ENCODE measurements at places on chromosomes 3 and 15.

DNA sequence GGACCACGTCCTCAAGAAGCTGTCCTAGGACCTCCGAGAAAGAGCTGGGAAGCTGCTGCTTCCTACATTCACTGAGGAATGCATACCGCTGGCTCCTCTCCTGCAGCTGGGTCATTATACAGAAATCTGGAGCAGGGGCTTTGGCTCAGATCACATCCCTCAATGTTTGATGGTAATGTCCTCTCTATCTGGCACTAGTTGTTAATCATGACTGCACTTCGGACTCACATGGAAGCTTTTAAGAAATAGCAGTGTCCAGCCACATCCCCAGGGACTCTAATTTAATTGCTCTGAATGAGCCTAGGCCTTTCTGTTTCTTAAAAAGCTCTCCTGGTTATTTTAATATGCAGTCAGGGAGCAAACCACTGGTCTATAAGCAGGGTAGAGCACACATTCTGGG lies 25.7 kb upstream of the MYRIP start:
- no peak for DNase-seq

DNA sequence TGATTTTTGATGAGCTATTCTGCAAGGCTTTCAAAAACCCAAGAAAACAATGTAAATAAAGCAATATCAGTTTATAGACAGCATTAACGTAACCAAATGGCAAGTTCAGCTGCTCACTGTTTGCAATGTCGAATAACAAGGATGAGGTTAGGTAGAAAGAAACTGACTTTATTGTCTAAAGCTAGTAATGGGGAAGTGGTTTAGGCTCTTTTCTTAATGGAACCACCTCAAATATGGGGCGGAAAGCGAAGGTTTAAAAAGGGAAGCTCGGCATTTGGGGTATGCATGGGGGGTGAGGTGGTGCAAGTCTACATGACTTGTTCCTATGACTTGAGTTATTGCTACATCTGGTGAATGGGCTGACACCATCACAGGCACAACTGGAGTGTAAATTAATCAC lies 1060.2 kb downstream of the NSUN3 start:
- no peak for DNase-seq

DNA sequence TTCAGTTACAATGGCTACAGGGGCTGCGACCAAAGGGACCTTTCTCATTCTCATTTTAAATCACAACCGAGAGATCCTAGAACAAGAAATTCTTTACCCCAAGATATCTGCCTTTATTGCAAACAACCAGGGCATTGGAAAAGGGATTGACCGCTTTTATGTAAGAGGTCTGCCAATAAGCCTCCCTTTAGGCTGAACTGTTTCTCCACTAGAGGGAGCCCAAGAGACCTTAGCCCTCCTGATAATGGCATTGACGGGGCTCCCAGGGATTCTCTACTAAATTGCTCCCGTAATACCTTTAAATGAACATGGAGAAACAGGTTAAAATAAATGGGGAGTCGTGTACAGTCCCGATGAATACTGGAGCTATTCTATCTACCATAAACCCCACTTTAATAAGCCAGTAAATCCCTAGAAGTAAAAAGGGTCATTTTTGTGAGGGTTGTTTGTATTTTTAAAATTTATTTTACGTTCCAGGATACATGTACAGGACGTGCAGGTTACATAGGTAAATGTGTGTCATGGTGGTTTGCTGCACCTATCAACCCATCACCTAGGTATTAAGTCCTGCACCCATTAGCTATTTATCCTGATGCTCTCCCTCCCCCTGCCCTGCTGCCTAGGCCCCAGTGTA lies 7.5 kb upstream of the IGSF10 start:
- peak; percentile 62 for DNase-seq

GRCh38 chr3:102225407-102226132 lies 209.2 kb upstream of the ZPLD1 start:
- peak; percentile 71 for DNase-seq

DNA sequence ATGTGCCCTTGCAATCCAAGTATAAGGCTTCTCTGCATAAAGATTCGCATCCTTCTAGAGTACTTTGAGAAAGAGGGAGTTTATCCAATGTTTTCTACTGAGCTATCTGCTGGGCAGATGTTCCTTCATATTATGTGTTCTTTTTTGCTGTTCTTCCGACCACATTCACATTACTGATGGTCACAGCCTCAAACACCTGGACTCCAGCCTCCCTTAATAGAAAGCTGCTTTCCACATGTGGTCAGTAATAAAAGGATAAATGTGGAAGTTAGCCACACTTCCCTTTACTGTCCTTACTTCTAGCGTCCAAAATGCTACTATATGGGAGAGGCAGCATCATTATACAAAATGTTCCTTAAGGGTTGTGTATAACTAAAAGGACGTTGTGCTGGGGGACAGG lies 116.9 kb downstream of the CD47 start:
- no peak for DNase-seq

- DNase-seq: no peak
These were observed 45.3 kb downstream of the PLS1 start for GRCh38 chr3:142641504-142641903.

GRCh38 chr3:115226844-115227445 lies 79.9 kb upstream of the ZBTB20 start:
- no peak for DNase-seq

GRCh38 chr3:154285221-154285620 lies 39.1 kb downstream of the DHX36 start:
- no peak for DNase-seq

DNA sequence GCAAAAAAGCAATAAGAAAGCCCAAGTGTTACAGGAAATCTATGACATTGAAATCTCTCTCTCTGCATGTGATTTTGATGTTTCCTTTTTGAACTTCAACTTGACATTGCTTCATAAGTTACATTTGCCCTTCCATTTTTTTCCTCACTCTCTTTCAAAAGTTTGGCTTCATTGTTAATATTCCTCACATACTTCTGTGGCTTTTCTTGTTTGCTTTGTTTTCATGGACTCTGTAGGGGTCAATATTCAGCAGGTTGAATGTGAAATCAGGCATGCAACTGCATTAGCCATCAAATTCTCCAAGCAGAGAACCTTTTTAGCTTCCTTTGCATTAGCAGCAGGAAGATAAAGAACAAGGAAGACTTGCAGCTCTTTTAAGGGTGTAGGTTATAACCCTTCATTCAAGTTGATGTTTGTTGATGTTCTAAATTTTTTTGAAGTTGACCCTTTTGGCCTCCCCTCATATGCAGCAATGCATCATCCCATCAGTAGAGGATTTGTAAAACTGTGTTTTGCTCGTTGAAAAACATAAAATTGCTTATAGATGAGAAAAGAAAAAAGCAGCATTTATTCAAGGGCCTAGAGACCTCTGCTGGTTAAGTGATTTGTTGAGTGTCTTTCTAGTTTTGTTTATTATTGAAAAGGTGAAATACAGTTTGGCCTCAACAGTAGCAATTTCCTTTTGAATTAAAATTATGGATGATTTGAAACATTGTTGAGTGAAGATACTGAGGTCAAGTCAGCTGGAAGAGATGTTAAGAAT lies 211.4 kb downstream of the IL5RA start:
- DNase-seq: no peak

DNA sequence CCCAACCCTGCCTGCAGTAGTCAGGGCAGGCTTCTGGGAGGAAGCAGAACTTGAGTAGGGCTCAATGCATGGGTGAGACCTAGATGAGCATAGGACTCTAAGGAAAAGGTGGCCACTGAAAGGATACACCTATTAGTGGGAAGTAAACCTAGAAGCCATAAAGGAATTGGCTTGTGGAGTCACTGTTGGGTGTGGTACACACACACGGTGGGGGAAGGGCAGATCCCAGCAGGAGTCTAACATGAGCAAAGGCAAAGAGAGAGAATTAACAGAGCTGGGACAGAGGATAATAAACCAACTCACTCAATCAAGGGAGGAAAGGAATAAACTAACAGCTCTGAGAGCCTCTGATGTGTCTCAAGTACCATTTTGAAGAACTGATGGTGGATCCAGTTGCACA lies 23.1 kb downstream of the DAPK2 start:
- no peak for DNase-seq

DNA sequence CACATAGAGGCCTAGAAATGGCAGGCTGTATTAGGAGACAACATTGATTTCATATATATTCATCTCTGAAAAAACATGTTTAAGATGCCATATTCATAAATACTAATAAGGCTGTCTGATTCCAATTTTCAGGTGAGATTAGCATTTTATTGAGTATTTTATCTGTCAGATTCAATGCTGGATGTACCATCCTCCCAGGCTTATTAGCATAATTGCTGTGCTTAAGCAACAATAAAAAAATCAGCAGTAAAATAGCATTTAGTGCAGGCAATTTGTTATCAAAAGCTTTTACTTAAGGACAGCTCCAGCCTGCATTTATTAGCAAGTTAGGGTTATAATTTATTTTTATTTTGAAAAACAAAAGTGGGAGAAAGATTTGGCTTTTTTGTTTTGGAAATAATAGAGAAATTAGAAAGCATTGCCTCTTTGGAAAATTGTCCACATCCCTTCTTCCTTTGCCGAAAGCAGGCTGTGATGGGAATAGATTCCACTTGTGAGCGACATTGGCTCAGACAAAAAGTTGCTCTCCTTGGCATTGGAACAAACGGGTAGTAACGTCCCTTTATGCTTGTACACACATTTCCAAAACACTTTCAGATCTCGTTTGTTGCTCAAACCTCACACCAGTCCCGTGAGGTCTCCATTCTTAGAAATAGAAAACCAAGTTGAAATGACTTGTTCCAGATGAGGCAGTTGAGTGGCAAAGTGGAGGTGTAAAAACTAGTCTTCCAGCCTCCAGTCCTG lies 134.0 kb downstream of the LPP start:
- no peak for DNase-seq

DNA sequence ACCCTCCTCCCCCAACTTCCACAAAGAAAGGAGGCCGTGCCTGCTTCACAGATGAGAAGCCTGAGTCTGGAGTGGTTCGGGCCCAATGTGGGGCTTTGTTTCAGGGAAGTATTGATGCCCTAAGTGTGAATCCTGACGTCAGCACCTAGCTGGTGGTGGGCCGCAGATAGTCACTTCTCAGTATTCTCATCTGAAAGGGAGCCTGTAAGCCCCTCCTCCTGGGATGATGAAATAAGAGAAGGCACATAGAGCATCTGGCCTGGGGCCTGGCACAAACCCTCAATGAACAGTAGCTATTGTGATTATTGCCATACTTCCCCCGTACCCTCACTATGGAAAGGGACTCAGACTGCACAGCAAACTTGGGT lies 24.8 kb downstream of the LINGO1 start:
- DNase-seq: no peak

GRCh38 chr3:34405159-34405558 lies 606.7 kb downstream of the PDCD6IP start:
- DNase-seq: no peak

DNA sequence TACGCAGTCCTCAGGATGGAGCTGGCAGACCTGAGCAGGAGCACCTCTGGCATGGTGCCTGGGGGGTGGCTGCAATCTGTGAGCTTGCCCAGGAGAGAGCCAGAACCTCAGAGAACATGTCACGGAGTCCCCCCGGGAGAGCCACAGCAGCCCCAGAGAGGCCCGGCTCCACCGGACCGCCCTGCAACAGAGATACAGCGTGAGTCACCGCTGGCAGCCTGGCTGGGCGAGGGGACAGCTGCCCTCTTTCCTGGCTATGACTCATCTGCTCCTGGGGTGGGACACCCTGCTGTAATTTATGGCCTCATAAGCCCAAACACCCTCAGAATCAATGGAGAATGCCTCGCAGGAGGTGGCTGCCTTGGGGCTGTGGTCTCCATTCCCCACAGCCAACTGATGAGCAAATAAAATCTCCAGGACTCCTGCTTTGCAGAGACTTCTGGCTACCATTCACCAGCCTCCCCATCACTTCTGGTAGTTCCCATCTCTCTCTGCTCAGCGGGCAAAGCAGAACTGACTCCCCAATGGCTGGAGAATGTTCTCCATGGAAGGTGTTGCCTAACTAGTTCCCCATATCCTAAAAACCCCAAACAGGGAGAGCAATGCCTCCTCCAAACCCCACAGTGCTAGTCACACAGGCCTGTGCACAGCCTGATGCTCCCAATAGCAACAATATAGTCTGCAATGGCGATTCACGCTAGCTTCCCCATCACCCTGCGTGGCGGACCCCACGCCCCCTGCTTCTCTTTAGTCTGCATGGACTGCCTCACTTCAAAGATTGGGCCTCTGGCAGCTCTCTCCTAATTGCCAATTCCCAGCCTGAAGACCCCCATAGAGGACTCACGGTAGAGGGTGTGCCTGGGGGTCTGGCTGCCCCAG lies 21.6 kb downstream of the ACSBG1 start:
- DNase-seq: peak; percentile 72

DNA sequence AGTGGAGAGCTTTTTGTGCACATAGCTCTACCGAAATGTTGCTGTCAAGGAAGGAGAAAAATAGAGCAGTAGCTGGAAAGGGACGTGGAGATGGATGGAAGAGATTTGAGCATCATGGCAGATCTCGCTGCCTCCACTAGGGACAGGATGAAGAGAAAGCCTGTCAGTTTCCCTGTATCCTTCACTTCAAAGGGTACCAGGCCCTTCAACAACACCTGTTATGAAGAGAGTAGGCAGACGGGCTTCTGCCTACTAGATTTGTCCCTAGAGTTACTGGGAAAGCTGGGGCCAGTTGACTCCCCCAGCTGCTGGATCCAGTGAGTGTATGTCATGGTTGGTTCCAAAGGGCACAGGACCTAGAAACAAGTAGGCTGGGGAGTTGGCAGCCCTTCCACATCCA lies 150.8 kb downstream of the TLE3 start:
- no peak for DNase-seq

DNA sequence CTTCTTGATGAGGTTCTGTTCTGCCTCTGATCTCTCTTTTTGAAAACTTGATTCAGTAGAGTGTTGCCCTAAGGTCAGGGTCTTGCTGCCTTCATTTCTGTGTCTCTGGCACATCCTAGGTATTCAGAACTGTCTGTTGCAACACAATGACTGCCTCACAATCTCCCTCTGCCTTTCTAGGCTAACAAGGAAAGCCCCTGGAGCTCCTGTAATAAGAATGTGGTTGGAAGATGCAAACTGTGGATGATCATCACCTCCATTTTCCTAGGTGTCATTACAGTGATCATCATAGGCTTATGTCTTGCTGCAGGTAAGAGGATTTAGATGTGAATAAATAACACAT lies 7.0 kb downstream of the C3orf52 start:
- no peak for DNase-seq

- no peak for DNase-seq
These were observed 9.1 kb downstream of the TASOR start for GRCh38 chr3:56673781-56674457.

DNA sequence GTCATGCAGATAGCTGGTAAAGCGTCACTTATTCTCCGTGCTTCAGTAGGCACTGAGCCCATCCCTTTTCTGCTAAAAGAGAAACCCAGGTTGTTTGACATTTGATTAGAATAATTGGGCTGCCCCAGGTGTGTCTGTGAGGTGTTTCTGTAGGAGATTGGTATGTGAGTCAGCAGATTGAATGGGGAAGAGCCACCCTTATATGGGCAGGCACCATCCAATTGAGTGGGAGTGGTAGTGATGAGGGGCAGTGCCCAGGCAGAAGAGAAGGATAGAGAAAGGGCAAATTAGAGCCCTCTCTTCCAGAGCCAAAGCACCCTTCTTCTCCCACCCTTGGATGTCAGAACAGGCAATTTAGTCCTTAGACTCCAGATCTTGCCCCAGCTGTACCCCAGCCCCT lies 384.3 kb upstream of the GBE1 start:
- no peak for DNase-seq
